ENCODE measurements at places on chromosomes 13 and 19.

DNA sequence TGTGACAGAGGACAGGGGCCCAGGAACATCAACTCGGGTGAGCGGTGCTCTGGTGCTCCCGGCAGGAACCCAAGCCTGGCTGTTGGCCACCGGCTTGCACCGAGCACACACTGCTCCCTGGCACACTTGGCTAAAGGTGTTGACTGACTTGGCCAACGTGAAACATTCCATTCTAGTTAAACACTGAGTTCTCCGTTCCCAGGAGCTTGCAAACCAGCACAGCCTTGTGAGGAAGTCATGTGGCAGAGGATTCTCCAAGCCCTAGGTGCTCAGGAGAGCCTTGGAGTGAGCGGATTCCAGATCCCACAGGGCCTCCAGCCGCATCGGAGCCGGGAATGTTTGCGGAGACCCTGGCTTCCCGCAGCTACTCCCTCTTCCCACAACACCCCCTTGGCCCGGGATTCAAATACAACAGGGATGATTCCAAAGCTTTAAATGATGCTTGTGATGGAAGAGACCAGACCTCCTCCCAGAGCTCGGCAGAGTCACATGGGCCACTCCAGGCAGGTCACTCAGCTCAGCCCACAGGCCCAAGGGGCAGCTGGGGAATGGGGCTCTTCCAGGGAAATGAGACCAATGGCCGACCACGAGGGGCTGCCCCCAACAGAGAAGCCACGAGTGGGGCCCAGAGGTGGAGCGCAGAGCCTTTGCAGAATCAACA lies 2.9 kb downstream of the C13orf46 start:
- peak; percentile 73 for DNase-seq

DNA sequence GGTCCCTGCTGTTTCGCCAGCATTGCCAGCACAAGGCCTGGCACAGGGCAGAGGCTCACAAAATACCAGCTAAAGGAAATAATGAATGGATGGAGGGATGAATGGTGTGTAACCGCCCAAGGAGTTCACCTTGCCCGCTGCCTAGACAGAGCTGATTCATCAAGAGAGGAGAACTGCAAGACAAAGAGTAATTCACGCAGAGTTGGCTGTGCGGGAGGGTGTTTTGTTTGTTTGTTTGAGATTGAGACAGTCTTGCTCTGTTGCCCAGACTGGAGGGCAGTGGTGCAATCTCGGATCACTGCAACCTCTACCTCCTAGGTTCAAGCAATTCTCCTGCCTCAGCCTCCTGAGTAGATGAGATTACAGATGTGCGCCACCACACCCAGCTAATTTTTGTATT lies 3.0 kb downstream of the OPA3 start:
- no peak for DNase-seq

DNA sequence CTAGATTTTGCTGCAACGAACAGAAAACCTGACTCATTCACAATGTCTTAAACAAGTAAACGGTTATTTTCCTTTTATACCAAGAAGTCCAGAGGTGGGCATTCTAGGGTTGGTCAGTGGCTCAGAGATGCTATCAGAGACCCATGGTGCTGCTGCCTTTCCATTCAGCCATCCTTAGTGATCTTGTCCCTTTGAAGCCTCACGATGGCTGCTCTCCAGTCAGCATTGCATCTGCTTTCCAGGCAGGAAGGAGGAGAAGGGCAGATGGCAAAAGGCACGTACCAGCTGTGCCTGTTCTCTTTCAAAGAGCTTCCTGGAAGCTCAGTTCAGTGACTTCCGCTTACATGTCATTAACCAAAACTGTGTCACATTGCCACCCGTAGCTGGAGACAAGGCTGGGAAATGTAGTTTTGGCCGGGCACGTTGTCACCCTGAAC lies 30.1 kb downstream of the WDFY2 start:
- DNase-seq, result no peak

DNA sequence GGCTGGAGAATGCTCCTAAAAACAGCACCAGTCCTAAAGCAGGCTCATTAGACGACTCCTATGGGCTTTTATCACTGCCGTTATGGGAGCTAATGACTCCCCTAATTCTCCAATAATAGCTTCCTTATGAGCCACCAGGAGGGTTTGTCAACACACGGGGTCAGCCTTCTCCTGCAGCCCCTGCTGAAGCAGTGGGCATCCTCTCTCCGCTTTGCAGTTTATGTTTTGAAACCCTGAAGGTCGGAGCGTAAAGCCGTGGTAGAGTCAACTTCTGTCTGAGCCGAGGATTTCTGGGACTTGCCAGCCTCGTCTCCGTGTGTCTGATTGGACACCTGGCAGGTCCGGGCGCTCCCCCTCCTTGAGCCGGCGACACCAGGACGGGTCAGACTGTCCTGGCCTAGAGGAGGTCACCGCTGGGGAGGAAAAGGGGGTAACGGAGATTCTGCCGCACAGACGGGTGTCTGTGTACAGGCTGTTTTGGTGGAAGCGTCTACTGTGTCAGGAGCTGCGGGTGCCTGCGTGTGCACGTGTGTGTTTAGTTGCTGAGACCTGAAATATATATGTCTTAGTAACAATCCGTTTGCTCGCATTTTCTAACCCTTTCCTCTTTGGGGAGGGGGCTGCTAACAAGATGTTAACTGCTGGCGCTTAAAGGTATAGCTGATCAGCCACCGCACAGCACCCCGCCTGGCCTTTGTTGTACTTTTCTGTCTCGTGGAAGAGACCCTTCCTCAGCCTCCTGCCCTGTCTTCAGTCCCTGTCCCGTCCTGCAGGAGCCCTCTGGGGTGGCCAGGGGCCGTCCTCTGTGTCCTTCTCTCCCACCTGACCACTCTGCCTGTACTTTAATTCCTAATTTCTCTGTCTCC lies 1.9 kb downstream of the KDM4B start:
- no peak for DNase-seq

- no peak for DNase-seq
These were observed 39.1 kb downstream of the TEX26 start for GRCh38 chr13:30971575-30971974.

DNA sequence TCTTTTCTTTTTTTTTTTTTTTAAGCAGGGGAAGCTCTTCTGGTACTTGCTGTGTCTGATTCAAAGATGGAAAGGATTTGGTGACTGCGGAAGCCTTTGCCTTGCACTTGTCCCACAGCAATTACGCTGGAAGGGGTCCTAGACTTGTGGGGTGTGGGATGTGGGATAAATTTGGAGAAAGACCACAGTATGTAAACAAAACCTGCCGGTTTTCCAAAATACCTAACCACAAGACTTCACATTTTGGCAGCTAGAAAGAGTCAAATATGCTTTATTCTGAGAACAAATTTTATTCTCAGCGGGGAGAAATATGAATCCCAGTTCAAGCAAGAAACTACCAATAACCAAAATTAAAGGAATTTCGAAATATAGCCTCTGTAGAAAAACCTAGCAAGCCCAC lies 176.5 kb downstream of the SPRY2 start:
- DNase-seq, result peak; percentile 74

DNA sequence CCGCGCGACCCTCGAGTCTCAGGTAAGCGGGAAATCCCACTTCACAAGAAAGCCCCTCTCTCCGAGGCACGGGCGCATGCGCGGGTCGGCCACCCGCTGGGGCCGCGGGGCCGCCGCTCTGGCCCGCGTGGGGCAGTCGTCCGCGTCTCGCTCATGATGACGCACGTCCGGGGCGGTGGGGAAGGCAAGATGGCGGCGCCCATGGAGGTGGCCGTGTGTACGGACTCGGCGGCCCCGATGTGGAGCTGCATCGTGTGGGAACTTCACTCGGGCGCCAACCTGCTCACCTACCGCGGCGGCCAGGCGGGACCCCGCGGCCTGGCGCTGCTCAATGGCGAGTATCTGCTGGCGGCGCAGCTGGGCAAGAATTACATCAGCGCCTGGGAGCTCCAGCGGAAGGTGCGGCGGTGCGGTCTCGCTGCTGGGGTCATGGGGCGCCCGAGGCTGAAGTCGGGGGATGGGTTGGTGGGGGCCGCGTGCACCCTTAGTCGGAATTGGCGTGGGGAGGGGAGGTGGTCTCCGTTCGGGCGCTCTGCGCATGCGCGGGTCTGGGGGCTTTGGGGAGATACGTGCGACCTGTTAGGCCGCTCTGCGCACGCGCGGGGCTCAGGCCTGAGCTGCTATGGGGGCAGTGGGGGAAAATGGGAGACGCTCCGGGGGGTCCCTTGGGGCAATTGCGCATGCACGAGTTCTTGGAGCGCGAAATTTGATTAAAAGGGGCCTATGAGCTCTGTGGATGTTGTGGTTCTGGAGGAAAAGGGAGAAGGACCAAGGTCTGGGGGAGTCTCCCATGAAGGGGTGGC lies at the start of gene WDR18:
TSS of gene WDR18 (plus strand) at position 181 of the 803 bp plus-strand sequence. CDS start at position 190, 9 bp downstream.
- DNase-seq, result peak; percentile 70

DNA sequence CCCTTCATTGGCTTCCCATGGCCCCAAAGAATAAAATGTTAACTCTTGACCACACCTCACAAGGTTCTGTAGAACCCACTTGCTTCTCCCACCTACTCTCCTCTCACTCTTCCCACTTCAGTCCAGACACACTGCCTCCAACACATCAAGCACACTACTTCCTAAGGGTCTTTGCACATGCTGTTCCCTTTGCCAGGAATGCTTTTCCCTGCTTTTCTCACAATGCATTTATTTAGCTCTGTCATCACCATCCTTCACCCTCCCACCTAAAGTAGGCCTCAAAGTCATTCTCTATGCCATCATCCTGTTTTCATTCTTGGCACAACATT lies 7.9 kb downstream of the IFNL1 start:
- DNase-seq, result no peak

GRCh38 chr19:31483226-31483857 lies 134.1 kb upstream of the TSHZ3 start:
- no peak for DNase-seq

GRCh38 chr13:30138511-30138910 lies 168.8 kb downstream of the KATNAL1 start:
- DNase-seq, result no peak

DNA sequence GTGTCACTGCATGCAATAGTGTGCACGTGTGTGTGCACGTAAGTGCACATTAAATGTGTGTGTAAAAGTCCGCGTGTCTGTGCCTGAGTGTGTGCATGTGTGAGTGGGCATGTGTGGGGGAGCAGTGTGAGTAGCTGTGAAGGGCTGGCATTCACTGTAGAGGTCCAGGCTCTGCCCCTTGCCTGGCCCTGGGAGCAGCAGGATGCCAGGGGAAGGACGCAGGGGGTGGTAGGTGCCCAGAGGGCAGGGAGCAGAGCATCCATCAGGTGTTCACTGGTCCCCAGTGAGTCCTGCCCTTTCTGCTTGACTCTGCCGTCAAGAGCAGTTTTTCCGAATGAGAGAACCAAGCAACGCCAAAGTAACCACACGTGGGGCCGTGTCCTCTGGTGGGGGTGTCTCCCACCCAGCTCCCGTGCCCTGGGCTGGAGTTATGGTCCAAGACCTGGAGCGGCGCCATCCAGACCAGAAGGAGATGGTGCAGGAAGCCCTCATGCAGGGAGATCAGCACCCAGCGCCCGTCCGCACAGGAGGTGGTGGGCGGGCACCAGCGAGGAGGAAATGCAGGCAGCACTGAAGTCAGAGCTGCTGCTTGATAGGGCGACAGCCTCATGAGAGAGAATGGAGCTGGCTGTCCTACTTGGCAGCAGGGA lies 68.5 kb downstream of the TEX29 start:
- DNase-seq, result no peak

DNA sequence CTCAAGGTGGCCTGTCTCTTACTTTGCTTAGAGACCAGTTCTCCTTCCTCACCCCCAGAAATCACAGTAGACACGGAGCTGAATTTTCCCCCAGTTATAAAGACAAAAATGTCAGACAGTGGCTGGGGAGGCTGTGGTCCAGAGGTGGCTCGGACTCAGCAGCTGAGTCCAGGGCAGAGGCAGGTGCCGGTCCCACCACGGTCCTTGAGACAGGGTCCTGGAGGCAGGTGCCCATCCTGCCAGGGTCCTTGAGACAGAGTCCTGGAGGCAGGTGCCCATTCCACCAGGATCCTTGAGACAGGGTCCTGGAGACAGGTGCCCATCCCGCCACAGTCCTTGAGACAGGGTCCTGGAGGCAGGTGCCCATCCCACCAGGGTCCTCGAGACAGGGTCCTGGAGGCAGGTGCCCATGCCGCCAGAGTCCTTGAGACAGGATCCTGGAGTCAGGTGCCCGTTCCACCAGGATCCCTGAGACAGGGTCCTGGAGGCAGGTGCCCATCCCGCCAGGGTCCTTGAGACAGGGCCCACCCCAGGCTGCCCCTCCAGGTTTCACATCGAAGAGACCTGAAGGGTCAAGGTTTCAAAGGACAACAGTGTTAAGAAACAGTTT lies 23.1 kb downstream of the PEPD start:
- DNase-seq, result no peak

- DNase-seq, result no peak
These were observed at the start of gene ANKLE1 for GRCh38 chr19:17281391-17282304. Gene ANKLE1 (plus strand): TSS chr19:17281901. CDS start chr19:17281921, 20 bp downstream.

DNA sequence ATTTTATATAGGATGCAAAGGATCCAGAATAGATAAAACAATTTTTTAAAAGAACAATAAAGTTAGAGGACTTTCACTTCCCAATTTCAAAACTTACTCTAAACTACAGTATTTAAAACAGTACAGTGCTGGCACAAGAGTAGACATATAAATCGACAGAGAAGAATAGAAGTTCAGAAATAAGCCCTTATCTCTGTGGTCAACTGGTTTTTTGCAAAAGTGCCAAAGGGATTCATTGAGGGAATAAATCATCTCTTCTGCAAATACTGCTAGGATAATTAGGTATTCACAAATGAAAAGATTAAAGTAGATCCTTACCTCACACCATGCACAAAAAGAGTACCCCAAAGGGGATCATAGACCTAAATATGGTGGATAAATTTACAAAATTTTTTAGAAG lies 431.0 kb upstream of the HTR2A start:
- no peak for DNase-seq

GRCh38 chr19:10747674-10748073 lies 29.8 kb downstream of the DNM2 start:
- no peak for DNase-seq

GRCh38 chr19:8698433-8699063 lies at the start of gene ACTL9:
Gene ACTL9 (minus strand): TSS chr19:8698795. CDS start chr19:8698701, 94 bp downstream.
- DNase-seq, result no peak

GRCh38 chr13:58476206-58476918 lies 844.8 kb downstream of the PCDH17 start:
- no peak for DNase-seq

DNA sequence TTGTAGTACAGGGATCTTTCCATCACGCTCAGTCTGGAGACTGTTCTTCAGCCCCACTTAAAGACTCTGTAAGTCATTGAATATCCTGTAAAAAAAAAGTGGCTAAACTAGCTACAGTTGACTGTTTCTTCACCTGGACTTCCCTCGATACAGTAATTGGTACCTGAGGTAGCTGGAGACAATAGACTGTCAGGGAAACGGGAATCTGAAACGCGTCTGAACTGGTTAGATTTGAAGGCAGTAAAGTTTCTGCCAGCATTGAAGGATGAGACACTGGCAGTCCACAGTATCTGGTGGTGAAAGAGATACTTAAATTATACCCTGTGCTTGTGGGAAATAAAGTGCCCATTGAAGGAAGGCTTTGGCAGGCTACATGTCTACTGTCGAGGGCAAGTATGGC lies 550.5 kb downstream of the IRS2 start:
- no peak for DNase-seq

GRCh38 chr19:53960187-53960586 lies 2.5 kb upstream of the CACNG8 start:
- no peak for DNase-seq

DNA sequence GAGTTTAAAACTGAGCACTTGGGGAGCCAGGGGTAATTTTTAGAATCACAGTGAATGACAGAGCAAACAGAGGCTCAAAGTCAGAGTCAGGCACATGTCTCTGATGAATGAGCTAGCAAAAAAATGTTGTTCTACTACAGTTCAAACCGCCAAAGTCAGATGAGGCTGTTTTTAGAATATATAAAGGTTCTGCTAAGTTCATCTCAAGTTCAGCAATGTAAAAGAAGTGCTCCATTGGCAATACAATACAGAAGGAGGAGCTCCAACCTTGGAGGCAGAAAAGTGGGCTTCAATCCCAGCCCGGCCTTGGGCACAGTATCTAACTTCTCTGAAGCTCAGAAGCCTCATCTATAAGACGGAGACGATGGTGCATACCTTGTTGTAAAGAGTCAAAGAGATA lies 70.1 kb upstream of the IPO5 start:
- DNase-seq, result no peak
